Natural killer cell treated with Interleukin-12 subunit alpha and Interleukin-12 subunit beta and Interleukin-15 and Interleukin-18, amount 100 ng/mL, for 72 hours (primary cell): ENCODE measurements at places on chromosomes 6 and 20. TPM values are rescaled to one million over a fixed set of nuclear protein-coding genes. Genes with fewer than 3 reads are reported as not detected.
A peak's percentile ranks its signal among the peaks of the same experiment; 100 is the strongest.

The TAPBP gene
- total RNA-seq: 346 TPM

The SENP6 gene
- 64.8 TPM for total RNA-seq

The CCM2L gene
- not detected for total RNA-seq

The PRKN gene
- not detected for total RNA-seq

The CYP39A1 gene
- not detected for total RNA-seq

The SLC4A11 gene
- total RNA-seq: 0.36 TPM

The KIAA0408 gene
- total RNA-seq: 0.67 TPM

DNA sequence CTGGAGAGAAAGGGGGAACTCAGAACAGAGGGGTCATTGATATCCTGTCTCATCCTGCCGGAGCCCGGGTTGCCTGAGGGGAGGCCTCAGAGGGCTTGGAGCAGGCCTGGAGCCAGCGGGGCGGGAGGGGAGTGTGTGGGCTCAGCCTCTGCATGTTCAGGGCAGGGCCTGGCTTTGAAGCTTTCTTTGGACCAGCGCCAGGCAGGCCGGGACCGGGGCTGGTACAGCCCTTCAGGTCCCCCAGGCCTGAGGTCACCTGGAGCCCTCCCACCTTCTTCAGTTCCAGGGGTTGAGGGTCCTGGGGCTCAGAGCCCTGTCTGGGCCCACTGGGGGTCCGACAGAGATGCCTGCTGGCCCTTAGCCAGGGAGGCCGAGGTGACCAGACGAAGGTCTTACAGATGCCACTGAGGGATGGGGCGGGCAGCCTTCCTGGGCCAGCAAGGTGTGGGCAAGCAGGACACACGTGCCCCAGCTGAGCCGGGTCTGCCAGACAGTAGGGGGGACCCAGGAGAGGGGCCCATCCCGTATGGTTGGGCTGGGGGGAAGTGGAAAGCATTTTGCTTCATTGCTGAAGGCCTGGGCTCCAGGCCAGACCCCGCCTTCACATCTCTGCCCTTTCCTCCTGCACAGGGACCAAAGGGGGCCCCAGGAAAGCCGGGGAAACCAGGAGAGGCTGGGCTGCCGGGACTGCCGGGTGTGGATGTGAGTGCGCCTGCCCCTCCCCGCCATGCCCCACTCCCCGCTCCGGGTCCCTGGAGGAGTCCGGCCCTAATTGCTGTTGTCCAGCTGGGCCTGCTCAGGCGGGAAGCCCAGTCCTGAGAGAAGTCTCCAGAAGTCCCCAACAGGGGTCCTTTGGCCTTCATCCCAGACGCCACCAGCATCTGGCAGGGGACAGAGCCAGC is 2.0 kb downstream of the COL9A3 start:
- H3K4me1 ChIP-seq: peaks cover 4% of the 10 kb centered on the region
- peaks cover 2% of the 10 kb centered on the region for H3K27me3 ChIP-seq
- H3K36me3 ChIP-seq: no peaks in the 10 kb centered on the region
- DNase-seq: no peak

DNA sequence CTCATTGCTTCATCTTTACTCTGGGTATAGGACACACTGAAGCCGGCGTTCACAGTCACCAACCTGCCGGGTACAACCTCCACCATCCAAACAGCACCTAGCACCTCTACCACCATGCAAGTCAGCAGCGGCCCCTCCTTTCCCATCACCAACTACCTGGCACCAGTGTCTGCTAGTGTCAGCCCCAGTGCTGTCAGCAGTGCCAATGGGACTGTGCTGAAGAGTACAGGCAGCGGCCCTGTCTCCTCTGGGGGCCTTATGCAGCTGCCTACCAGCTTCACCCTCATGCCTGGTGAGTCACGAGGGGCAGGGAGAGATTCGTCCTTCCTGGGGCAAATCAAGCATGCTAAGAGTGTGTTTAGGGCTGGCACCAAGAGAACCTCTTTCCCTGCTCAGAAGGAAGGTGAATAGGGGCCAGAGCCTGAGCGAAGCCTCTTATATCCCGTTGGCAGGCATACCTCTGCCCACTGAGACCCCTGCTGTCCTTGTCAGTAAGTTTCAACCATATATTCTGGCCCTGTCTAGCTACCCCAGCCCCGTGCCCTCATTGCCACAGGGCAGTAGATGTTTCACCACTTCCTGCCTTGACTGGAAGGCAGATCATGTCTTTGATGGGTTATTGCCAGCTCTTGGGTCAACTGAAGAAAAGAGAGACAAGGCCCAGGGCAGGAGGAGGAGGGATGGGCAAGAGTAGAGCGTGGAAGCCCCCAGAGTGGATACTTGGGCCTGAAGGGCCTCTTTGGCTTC is 4.8 kb downstream of the SRF start:
- DNase-seq: no peak
- peaks cover 38% of the 10 kb centered on the region for H3K4me1 ChIP-seq

GRCh38 chr20:44072384-44072783 is 114.6 kb downstream of the JPH2 start:
- no peak overlapping the region for H3K4me3 ChIP-seq
- H3K27me3 ChIP-seq: peaks cover 14% of the 10 kb centered on the region
- no peaks in the 10 kb centered on the region for H3K36me3 ChIP-seq
- peak overlapping the region; percentile 81 for H3K27ac ChIP-seq
- DNase-seq: no peak
- peaks cover 30% of the 10 kb centered on the region for H3K4me1 ChIP-seq

- no peak overlapping the region for H3K27ac ChIP-seq
- DNase-seq: no peak
- H3K4me3 ChIP-seq: no peak overlapping the region
- no peaks in the 10 kb centered on the region for H3K27me3 ChIP-seq
These were observed 320.2 kb upstream of the POU3F2 start for GRCh38 chr6:98514073-98514720.

- H3K4me1 ChIP-seq: no peaks in the 10 kb centered on the region
- DNase-seq: no peak
- H3K27ac ChIP-seq: no peak overlapping the region
- H3K4me3 ChIP-seq: no peak overlapping the region
- H3K27me3 ChIP-seq: peaks cover 37% of the 10 kb centered on the region
These were observed 216.3 kb upstream of the ECI2 start for GRCh38 chr6:4351520-4352321.

- DNase-seq: no peak
- H3K27ac ChIP-seq: no peak overlapping the region
- no peak overlapping the region for H3K4me3 ChIP-seq
- no peaks in the 10 kb centered on the region for H3K27me3 ChIP-seq
- H3K36me3 ChIP-seq: no peaks in the 10 kb centered on the region
These were observed 1.6 kb upstream of the GPLD1 start for GRCh38 chr6:24490948-24491347.

DNA sequence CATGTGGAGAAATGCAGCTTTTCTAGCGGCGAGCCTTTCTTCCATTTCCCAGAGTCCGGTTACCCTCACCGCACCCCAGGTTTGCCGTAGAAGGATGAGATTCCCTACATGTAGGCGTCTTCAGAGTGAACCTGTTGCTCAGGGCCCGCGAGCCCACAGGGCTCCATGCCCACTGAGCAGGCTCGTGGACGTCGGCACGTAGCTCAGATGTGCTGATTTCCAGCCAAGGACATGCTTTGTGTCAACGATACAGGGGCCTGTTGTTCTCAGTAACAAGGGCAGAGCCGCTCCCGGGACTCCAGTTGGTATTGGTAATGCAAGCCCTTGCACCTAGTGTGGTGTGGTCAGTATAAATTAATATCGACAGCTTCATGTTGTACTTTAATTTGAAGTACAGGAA is 159.6 kb downstream of the MTHFD1L start:
- DNase-seq: no peak
- peaks cover 5% of the 10 kb centered on the region for H3K36me3 ChIP-seq
- no peaks in the 10 kb centered on the region for H3K27me3 ChIP-seq
- no peak overlapping the region for H3K4me3 ChIP-seq
- H3K4me1 ChIP-seq: no peaks in the 10 kb centered on the region

GRCh38 chr6:71346334-71346694 is 57.7 kb downstream of the OGFRL1 start:
- H3K27ac ChIP-seq: no peak overlapping the region
- no peak overlapping the region for H3K4me3 ChIP-seq
- H3K36me3 ChIP-seq: no peaks in the 10 kb centered on the region
- DNase-seq: no peak
- H3K27me3 ChIP-seq: peaks cover 10% of the 10 kb centered on the region

- H3K36me3 ChIP-seq: no peaks in the 10 kb centered on the region
- no peaks in the 10 kb centered on the region for H3K27me3 ChIP-seq
- DNase-seq: no peak
These were observed 157.7 kb downstream of the ZDHHC14 start for GRCh38 chr6:157538698-157539097.
